Heart right ventricle (tissue), 16 donors: ENCODE measurements at places on chromosomes 6 and 20.

DNA sequence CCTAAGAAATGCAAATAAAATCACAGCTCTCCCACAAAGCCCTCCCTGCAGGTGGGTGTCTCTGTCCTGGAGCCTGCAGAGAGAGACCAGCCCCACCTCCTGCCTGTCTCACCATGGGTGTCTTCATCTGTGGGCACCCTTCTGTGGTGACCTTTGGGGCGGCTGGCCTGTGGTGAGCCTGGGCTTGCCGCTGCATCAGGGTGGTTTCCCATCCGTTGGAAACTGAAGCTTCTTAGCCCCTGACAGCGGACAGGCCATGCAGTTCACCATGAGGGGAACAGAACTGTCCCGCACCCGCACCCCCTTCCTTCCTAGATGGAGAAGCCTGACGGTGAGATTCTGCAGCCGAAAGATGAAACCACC is 42.3 kb upstream of the FRMD1 start:
- no peak overlapping the region for H3K4me3 ChIP-seq
- no peak for DNase-seq
- peaks cover 5% of the 10 kb centered on the region for H3K4me1 ChIP-seq

DNA sequence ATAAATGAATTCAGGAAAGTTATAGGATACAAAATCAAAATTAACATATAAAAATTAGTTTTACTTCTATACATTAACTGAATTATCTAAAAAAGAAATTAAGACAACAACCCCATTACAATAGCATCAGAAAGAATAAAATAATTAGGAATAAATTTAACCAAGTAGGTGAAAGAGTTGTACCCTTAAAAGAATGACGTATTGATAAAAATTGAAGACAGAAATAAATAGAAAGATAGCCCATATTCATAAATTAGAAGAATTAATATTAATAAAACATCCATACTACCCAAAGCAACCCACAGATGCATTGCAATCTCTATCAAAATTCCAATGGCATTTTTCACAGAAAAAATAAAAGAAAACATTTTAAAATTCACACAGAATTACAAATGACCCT is 242.8 kb downstream of the MMUT start:
- no peak overlapping the region for H3K27ac ChIP-seq
- H3K4me3 ChIP-seq = no peak overlapping the region
- no peaks in the 10 kb centered on the region for H3K4me1 ChIP-seq
- H3K27me3 ChIP-seq = no peaks in the 10 kb centered on the region

DNA sequence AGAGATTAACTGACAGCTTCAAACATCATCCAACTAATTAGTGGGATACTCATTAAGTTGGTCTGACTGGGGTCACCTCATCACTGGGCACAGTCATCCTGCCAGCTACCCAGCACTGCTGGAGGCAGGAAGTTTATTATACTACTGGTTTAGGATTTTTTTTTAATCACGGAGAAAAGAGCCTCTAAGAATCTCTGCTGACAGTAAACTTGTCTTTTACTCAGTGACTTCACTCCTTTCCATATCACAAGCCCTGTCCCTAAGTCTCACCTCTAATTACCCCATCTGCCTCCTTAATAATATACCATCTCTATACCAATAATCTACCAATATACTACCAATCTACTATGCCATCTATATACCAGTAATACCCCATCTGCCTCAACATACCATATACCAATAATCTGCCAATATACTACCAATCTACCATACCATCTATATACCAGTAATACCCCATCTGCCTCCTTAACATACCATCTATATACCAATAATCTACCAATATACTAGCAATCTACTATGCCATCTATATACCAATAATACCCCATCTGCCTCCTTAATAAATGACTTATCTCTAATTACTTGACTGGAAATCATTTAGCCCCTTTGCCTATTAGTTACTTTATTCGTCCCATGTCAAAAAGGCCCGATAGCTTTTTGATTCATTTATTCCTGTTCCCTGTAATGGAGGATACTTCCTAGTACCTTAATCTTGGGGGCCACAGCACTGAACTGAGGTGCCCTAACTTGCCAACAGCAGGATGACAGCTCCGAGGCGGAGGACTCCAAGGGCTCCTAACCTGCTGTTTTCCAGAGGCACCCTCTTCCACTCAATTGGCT is 5.0 kb downstream of the ATP5F1E start:
- DNase-seq = no peak
- H3K27me3 ChIP-seq = no peaks in the 10 kb centered on the region
- peaks cover 50% of the 10 kb centered on the region for H3K36me3 ChIP-seq
- H3K27ac ChIP-seq = no peak overlapping the region
- no peak overlapping the region for H3K4me3 ChIP-seq

GRCh38 chr6:16585805-16586204 is 175.5 kb downstream of the ATXN1 start:
- peak overlapping the region; percentile 15 for H3K4me3 ChIP-seq
- no peak overlapping the region for H3K27ac ChIP-seq
- peaks cover 6% of the 10 kb centered on the region for H3K36me3 ChIP-seq
- no peaks in the 10 kb centered on the region for H3K27me3 ChIP-seq
- no peak for DNase-seq
- no peaks in the 10 kb centered on the region for H3K4me1 ChIP-seq

DNA sequence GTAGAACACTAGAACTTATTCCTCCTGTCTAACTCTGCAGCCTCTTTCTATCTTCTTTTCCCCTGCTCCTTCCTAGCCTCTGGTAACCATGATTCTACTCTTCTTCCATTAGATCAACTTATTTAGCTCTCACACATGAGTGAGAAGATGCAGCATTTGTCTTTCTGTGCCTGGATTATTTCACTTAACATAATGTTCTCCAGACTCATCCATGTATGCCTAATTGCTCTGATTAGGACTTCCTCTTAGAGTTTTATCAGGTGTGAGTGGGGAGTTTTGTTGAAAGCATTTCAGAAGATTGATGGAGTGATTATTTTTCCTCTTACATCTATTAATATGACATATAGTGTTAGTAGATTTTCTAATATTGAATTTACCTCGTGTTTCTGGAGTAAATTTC is 140.4 kb downstream of the CDKAL1 start:
- H3K27me3 ChIP-seq = no peaks in the 10 kb centered on the region
- no peaks in the 10 kb centered on the region for H3K4me1 ChIP-seq
- no peak overlapping the region for H3K27ac ChIP-seq
- DNase-seq = no peak

DNA sequence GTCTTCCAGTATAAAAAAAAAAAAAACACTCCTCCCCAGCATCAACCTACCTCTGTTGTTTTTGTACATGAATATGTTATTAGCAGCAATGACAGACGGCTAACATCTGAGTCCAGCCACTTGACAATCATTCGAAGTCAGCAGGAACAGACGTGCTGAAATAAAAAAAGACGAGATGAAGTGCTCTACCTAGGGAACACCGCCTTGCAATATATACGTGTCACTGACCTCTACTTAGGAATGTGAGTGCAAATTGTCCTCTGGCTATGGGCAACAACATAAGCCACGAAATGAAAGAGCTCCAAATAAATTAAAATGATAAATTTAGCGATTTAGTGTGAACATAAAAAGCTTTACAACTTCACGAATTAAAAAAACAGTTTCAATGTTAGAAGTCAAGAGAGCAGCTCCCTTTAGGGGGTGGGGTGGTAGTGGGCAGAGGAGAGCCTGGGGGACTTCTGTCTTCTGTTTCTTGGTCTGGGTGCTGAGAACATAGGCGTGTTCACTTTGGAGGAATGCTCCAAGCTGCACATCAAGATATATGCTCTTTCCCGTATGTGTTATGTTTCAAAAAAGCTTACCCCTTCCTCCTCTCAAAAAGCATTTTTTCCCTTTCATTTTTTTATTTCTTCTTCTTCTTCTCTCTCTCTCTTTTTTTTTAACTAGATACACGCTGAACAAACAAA is 23.3 kb downstream of the EDN1 start:
- H3K27ac ChIP-seq = no peak overlapping the region
- no peak overlapping the region for H3K4me3 ChIP-seq
- DNase-seq = no peak
- H3K27me3 ChIP-seq = no peaks in the 10 kb centered on the region
- H3K4me1 ChIP-seq = no peaks in the 10 kb centered on the region

DNA sequence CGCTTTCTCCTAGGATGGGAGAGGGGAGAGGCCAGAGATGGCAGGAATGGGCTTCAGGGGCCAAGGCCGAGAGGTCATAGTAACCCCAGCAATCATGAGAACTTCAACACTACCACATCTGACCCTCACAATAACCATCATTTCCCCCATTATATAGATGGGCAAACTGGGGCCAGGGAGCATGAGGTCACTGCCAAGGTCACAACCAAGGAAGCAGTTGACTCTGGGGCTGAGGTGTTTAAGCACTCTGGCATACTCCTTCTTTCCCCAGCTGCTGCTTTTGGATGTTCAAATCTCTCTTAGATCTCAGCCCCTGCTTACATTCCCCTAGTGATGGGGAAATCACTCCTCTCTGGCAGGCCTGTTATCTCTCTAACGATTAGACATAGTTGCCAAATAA is 39.6 kb downstream of the CDH22 start:
- H3K4me1 ChIP-seq = no peaks in the 10 kb centered on the region
- no peak overlapping the region for H3K4me3 ChIP-seq
- no peaks in the 10 kb centered on the region for H3K36me3 ChIP-seq
- peaks cover 91% of the 10 kb centered on the region for H3K27me3 ChIP-seq
- no peak overlapping the region for H3K27ac ChIP-seq

DNA sequence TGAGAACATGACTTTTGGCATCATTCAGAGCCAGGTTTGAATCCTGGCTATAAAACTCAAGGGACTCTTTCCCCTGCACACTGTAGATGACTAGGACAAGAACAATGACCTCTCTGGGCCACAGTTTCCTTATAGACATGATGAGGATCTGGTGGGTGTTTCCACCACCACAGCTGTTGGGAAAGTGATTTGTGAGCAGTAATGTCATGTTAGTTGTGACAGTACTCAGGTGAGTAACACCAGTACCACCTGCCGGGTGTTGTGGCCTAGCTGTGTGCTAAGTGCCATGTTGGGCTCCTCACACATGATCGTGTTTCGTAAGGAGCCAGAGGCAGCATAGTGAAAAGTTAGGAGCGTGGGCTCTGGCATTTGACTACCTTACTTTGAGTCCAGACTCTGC is 24.1 kb downstream of the HM13 start:
- no peaks in the 10 kb centered on the region for H3K27me3 ChIP-seq
- H3K36me3 ChIP-seq = peaks cover 99% of the 10 kb centered on the region
- H3K27ac ChIP-seq = no peak overlapping the region

DNA sequence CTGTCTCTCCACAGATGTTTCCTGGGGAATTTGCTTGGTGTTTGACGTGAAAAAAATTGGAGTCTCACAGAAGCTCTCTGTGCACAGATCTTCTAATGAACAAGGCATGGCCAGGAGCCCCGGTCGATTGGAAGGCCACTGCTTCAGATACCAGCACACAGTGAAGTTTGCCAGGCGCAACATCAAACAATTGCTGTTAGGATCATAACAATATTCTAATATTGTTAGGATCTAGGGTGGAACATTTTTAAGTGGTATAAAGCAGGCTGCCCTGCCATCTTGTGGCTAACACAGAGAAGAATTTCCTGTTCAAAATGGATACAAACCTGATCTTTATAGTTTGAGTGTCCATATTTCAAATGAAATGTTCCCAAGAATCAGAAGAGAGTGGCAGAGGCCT is 64.1 kb downstream of the C6orf118 start:
- DNase-seq = no peak
- H3K4me1 ChIP-seq = no peaks in the 10 kb centered on the region
- H3K4me3 ChIP-seq = no peak overlapping the region
- H3K36me3 ChIP-seq = no peaks in the 10 kb centered on the region
- no peak overlapping the region for H3K27ac ChIP-seq

- no peaks in the 10 kb centered on the region for H3K27me3 ChIP-seq
- no peak for DNase-seq
- H3K36me3 ChIP-seq = no peaks in the 10 kb centered on the region
- H3K27ac ChIP-seq = peak overlapping the region; percentile 47
- H3K4me1 ChIP-seq = peaks cover 66% of the 10 kb centered on the region
These were observed 55.7 kb downstream of the LYRM4 start for GRCh38 chr6:5205035-5205507.

DNA sequence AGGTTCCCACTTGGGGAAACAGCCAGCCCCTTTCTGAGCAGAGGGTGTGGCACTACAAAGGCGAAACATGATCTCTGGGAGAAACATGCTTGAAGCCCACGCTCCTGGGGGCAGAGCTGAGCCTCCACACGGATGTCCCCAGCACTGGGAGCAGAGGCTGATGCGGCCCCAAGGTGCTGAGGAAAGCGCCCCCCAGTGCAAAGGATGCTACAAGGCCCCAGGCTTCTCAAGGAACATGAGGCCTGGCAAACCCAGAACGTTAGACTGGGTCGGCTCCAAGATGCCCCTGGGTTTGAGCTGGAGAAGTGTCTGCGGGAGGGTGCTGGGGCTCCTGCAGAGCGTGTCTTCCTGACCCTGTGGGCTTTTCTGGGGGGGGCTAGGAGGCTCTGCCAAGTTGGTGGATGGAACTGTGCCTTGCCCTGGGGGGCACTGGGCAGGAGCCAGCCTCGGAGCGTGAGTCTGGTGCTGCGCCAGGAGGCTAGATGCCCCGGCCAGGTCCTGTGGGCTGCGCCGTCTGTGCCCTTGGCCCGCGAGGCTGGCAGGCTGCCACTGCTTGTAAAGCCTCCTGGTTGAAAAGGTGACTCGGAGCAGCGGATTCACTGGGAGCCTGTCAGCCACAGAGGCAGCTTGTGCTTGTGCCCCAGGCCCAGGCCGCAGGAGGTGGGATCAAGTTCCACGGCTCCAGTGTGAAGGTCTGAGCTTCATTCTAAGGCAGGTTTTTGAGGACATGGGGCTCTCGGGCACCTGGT is 8.1 kb downstream of the SYNJ2 start:
- H3K27ac ChIP-seq = no peak overlapping the region
- H3K36me3 ChIP-seq = no peaks in the 10 kb centered on the region
- H3K27me3 ChIP-seq = no peaks in the 10 kb centered on the region
- H3K4me1 ChIP-seq = peaks cover 34% of the 10 kb centered on the region
- no peak overlapping the region for H3K4me3 ChIP-seq
